NCI-H2029 treated with DMSO at 0.1 percent for 48 hours (cell line): ENCODE measurements at places on chromosomes 16 and 17.

- DNase-seq = no peak
Measured at GRCh38 chr16:10097271-10097670, 85.0 kb downstream of the GRIN2A start.

DNA sequence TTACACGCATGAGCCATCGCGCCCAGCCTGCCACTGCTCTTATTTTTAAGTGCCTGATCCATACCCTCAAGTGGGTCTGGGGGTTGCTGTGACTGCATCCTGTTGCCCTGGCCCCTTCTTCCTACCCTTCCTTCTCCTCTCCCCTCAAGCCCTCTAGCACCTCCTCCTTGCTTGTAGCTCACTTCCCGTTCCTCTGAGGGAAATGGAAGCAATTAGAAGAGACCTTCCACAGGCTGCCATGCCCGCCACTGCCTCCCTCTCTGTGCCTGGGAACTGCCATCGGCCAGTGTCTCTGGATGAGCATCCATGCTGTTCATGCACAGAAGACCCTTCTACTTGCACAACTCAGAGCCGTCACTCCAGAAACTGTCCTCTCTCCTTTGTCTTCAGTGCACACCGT lies 10.6 kb upstream of the TFAP4 start:
- DNase-seq = no peak

GRCh38 chr17:59512844-59513385 lies 52.5 kb upstream of the DHX40 start:
- peak; percentile 2 for DNase-seq

GRCh38 chr16:21233521-21234150 lies at the start of gene ANKS4B:
TSS of gene ANKS4B (plus strand) at chr16:21233699. CDS start at chr16:21233738, 39 bp downstream.
- DNase-seq = no peak

GRCh38 chr17:76598004-76598439 lies 12.4 kb upstream of the ST6GALNAC2 start:
- DNase-seq = peak; percentile 35

DNA sequence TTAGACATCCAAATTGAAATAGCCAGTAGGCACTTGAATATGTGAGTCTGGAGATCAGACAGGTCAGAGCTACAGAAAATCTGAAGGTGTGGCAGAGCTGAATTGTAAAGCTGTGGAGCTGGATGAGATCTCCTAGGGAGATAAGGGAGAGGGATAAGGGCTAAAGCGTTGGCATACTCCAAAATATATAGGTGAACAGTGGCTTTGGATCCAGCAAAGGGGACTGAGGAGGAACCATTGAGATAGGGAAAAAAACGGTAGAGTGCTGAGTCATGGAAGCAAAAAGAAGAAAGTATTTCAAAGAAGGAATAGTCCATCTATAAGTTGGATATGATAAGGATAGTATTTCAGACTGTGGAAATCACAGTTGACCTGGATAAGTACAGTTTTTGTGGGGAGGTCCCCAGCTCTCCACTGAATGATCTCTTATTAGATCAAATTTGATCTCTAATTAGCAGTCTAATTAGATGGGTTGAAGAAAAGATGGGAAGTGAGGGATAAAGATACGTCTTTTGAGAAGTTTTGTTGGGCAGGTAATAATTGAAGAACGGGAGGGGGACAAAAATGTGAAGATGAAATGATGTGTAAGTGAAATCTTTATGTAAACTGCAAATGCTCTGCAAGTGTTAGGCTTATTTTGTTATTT lies 587 bp upstream of the DBF4B start:
- no peak for DNase-seq

DNA sequence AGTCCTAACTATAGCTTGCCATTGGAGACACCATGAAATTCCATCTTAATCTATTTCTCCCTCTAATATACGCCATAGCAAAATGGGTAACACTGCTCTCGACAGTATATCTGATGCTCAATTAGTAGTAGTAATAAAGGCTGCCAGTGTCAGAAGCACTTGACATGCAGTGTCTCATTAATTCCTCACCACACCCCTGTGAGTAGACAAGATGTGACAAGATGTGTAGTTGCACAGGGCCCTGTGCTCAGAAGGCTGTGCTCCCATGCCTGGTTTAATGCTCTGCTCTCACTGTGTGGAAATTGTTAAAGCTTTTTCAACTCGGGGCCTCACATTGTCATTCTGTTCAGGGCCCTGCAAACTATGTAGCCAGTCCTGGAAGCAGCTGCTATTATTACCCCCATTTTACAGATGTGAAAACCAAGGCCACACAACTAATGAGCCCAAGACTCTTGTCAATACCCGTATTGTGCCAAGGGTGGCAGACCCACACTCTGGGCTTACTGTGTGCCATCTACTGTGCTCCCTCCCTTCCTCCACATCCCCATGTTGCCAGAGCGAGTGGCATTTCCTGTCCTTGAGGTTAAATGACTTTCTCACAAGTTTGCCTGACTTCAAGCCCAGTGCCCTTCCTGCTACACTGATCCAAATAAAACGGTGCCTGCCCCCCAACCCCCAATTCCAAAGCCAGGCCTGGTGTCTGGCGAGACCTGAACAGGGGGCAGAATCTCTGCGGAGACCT lies 287.3 kb upstream of the CCL2 start:
- DNase-seq = no peak

DNA sequence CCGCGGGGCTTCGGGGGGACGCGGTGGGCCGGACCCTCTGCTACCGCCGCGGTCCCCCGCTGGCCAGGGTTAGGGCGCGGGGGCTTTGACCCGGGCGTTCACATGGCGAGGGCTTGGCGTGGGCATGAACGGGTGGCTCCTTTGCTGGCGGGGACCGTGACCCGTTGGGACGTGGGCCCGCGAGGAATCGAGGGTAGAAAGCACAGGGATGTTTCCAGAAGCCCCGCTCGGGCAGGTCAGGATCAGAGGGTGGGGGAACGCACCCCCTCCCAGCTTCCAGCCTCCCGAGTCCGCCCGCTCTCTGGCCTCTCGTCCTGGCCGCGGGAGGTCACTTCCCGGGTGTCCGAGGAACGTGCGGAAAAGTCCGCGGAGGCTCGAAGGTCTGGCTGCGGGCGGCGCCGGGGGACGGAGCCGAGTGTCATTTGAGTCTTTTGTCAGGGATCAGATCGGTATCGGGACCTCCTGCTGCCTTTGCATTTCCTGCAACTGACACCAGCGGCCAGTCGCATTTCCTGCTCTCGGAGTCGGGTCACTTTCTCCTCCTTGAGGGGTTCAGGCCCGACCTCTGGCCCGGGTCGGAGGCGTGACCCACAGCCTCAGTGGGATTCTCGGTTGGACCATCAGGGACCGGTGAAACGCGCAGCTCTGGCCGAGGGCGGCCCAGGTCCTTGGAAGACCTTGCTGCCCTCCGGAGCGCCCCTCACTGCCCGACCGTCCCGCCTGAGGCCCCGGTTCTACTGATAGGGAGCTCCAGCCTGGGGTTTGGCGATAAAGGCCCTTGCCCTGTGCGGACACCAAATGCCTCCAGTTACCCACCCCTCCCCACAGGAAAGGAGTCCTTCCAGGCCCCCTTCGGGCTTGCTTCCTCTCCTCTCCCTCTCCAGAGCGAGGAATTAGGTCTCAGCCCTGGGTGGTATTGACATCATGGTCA lies 702 bp upstream of the WNT3 start:
- no peak for DNase-seq

- DNase-seq = no peak
Measured at GRCh38 chr17:83081684-83082201, 2.3 kb downstream of the METRNL start.

GRCh38 chr17:74616696-74617095 lies 6.8 kb downstream of the CD300E start:
- no peak for DNase-seq

GRCh38 chr16:8959921-8960787 lies 3.6 kb downstream of the USP7 start:
- DNase-seq = no peak

GRCh38 chr17:55601874-55602364 lies 90.7 kb upstream of the SMIM36 start:
- no peak for DNase-seq

DNA sequence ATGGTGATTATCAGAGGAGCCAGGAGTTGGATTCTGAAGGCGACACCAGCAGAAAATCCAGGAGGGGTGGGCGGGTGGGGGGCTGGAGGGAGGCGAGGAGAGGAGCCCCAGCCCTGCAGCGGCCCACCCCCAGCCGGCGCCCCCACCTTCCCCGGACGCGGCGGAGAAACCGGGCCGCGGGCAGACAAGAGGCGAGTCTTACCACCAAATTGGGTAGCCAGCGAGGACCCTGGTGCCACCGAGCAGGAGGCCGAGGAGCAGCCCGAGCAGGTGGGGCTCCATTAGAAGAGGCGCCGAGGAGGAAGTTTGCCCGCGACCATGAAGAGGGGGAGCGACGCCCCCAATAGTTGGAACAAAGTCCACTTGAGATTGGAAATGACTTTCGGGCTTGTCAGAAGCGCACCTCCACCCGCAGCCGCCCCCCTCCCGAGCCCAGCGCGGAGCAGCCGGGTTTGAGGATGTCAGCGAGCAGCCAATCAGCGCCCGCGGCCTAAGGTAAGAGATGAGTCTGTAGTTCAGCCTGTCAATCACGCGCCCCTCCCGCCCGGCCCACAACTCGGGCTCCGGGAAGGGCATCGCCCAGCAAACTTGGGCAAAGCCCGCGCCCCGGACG lies at the start of gene WNT3:
Gene WNT3, minus strand, starts transcription at position 377 of the 613 bp plus-strand sequence. Its CDS starts 95 bp downstream, at position 282.
- no peak for DNase-seq

- no peak for DNase-seq
Measured at GRCh38 chr17:28381141-28381825, 9.8 kb downstream of the SARM1 start.

DNA sequence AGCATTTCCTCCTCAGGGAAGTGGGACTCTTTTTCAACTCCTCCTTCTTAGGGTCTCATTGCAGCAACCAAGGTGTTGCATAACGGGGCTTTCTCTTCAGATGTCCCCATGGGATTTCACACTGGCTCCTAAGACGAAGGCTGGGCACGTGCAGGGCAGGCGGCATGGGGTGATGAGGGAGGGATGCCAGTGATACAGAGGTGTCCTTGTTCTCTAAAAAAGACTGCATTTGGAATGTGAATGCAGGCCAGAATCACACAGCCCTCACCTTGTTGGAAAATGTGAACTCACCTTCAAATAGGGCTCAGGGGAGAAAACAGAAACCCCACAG lies 105.6 kb downstream of the XYLT1 start:
- DNase-seq = no peak

- DNase-seq = no peak
Measured at GRCh38 chr16:89318871-89319630, 101.5 kb downstream of the ZNF778 start.

- no peak for DNase-seq
Measured at GRCh38 chr17:44268709-44269534, 987 bp upstream of the SLC4A1 start.

GRCh38 chr17:77566151-77566550 lies 392.4 kb upstream of the TNRC6C start:
- no peak for DNase-seq

DNA sequence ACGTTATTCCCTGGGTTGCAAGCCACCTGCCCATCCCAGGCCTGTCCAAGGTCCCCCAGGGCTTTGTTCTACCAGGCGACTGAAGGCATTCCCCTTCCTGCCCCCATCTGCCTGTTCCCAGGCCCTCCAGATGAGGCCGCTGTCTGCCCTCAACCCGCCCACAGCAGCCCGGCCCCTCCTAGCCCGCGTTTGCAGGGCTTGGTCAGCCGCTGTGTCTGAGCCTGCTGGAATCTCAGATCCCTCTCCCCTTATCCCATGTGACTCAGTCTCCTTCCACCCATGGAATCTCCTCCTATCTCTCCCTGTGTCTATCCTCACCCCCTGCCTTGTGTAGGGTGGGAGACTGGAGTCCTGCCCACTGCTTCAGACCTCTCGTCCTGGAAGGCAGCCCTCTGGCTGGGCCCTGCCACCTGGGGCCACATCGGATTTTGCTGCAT lies 186.0 kb upstream of the TNRC6C start:
- no peak for DNase-seq

- no peak for DNase-seq
Measured at GRCh38 chr16:19112099-19112407, 1.7 kb upstream of the ITPRIPL2 start.

DNA sequence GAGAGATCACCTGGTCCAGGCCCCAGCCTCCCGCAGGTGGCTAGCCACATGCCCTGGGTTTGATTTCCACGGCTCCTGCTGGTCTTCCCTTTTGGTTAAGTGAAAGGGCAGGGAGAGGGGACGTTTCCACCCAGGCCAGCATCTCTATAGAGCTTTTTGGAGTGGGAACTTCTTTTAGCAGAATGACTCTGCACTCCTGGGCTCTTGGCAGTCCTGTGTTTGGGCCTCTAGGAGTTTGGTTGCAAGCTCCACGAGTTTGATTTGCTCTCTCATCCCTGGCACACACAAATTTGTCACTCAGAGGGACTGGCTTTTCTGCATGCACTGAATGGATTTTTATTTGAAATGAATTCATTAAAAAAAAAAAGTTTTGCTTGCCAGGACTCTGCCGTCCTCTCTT lies 32.8 kb downstream of the MSI2 start:
- DNase-seq = no peak

- no peak for DNase-seq
Measured at GRCh38 chr17:14351493-14351892, 50.6 kb downstream of the HS3ST3B1 start.

DNA sequence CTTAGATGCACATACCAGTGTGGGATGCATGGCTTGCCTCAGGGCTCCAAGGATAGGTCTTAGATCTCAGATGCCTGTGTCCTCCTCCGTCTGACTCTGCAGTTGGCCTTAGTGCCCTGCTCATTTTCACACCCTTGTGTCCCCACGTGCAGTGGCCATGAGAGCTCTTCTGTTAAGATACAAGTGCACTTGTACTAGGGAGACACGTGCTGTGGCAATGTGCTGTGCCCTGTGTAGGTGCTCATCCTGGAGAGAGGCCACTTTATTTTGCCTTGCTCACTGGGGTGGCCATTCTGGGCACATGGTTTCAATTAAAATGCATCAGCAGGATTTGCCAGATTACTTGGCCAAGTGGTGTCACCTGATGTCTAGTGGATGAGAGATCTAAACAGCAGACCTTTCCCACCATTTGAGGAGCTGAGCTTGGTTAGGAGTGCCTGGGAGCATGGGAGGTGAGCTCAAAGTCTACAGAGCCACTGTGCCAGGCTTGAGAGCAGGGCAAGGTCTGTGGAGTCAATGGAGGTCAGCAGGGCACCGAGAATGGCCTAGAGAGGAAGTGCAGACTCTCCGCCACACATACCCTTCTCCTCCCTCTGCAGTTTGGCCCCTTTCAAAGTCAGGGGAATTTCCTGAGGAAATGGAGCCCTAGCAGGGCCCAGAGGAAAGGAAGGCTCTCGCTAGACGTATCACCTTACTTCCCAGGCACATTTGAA lies 25.2 kb upstream of the SMPD3 start:
- DNase-seq = peak; percentile 53
